NAMALWA (cell line): ENCODE measurements at places on chromosomes 3 and 15.

DNA sequence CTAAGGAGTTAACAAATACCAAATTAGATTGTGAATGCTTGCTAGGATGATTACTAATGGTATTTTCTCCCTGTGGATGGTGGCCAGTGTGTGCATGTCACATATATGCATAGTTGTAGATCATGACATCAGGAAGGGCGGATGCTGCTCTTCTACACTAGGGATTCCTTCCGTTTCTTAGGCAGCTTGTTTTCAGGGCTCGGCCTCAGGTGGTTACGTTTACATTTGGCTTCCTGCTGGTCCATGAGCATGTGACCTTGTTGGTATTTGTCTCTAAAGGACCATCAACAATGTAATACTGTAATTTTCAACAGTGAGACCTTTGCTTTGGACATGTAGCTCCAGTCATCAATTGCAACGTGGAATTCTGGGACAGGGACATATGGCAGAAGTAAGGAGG, 221.4 kb downstream of the NR1D2 start:
- no peak for DNase-seq

DNA sequence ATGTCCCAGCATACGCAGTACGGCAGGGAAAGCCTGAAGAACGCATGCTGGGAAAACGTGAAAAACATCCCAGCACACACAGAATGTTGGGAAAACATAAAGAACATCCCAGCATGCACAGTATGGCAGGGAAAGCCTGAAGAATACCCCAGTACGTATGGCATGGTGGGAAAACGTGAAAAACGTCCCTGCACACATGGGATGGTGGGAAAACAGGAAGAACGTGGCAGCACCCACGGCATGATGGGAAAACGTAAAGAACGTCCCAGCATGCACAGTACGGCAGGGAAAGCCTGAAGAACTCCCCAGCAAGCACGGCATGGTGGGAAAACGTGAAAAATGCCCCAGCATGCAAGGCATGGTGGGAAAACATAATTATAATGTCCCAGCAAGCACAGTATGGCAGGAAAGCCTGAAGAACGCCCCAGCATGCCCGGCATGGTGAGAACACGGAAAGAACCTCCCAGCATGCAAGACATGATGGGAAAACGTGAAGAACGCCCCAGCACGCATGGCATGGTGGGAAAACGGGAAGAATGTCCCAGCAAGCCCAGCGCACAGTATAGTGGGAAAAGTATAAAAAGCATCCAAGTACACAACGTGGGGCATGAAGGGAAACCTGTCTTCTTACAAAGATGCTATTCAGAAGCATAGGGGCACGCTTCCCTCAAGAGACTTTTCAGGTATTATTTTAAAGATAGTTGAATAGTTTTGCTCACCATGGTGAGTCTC, 128.3 kb downstream of the OCA2 start:
- no peak for DNase-seq

GRCh38 chr3:51622413-51622812, 48.6 kb upstream of the TEX264 start:
- DNase-seq: no peak

DNA sequence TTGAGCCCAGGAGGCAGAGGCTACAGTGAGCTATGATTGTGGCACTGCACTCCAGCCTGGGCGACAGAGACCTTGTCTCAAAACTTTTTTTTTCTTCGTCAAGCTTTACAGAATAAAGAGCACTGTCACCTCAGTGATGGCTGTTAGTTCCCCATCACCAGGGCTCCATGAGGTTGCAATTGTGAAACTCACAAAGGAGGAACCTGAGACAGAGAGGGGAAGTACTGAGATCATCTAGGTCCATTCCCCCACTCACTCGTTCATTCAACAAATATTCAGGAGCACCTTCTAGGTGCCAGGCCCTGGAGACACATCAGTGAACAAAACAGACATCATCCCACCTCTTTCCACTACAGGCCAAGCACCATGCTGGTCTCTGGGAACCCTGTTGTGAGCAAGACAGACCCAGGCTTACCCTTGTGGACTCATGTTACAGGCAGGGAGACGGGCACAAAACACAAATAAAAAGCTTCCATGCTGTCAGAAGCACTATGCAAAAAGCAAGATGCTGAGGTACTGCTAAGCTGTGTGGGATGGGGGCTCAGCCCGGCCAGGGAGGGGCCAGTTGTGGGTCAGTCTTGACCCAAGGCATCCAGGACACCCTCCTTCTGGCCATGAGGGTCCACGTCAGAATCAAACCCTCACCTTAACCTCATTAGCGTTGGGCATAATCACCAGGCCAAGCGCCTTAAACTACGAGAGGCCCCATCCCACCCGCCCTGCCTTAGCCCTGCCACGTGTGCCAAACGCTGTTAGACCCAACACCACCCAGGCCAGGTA, 2.1 kb upstream of the RHO start:
- DNase-seq: peak; percentile 75

- no peak for DNase-seq
Observed at GRCh38 chr3:64900617-64901521, 213.1 kb upstream of the ADAMTS9 start.

GRCh38 chr3:142779591-142779990, 55.8 kb downstream of the TRPC1 start:
- no peak for DNase-seq
